ENCODE measurements at places on chromosomes 13 and 19.

GRCh38 chr19:19305696-19306095, 14.6 kb downstream of the SUGP1 start:
- DNase-seq: no peak

GRCh38 chr13:41465241-41465847, 8.0 kb downstream of the RGCC start:
- peak; percentile 74 for DNase-seq

- DNase-seq: no peak
These were observed 671.0 kb downstream of the SLITRK1 start for GRCh38 chr13:83211301-83211700.

- DNase-seq: no peak
These were observed 194.7 kb downstream of the B3GLCT start for GRCh38 chr13:31394506-31394905.

DNA sequence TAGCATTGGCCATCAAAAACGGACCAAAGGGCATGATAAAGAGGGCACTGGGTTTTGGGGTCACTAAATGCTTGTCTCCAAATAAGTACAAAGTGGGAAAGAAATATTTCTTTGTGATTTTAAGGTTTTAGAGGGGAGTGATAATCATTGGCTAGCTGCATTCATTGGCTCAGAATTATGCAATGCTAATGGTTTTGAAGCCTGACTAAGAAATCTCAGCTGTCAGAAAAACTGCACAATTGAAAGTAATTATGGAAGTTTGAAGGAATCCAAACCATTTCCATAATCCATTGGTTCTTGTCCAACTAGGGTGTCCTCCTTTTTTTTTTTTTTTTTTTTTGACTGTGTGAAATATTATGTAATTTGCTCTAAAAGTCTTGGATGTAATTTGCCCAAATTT, 88.2 kb upstream of the ARGLU1 start:
- DNase-seq: no peak

DNA sequence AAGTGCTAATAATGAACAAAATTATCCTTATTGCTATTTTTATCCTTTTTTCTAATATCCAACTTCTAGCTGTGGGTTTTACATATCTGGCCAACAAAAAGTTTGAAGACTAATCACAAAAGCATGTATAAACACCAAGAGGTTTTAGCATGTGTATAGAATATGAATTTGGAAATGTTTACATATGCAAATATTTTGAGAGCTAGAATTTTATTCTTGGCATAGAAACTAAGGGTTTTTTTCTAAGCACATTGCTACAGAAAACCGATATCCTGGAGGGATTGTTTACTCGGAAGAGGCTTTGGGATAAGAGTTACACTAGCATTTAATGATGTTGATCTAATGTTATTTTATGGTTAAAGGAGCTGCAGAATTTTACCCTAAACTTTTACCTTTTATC, 392.1 kb downstream of the EFNB2 start:
- DNase-seq: no peak

- DNase-seq: no peak
These were observed 26.4 kb upstream of the CD70 start for GRCh38 chr19:6617374-6617773.

DNA sequence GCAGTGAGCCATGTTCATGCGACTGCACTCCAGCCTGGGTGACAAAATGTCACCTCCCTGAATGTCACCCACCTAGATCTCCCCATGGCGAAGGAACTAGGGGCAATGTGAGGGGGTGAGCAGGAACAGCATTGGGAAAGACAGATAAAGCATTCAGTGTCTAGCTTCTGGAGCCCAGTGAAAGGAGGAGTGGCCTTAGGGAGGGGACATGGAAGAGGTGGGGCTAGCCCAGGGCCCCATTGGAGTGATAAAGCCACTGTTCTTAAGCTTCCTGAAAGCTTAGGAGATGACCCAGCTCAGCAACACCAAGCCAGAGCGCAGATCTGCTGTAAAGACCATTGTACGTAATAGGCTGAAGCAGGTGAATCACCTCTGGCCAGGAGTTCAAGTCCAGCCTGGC, 13.0 kb upstream of the KCNN1 start:
- no peak for DNase-seq

DNA sequence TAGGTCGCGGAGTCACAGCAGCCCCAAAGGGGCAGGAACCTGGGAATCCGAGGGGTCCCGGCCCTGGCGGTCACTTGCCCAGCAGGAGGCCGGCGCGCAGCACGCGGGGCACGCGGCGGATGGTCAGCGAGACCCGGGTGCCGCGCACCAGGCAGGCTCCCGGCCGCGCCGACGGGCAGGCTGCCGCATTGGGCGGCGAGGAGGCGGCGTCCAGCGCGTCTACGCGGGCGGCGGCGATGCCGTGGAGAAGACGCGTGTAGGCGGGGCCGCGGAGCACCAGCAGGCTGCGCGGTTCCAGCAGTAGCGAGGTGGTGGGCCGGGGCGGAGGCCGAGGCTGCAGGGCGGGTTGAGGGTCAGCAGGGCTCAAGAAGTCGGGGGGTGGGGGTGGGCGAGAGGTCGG, 607 bp upstream of the SYNE4 start:
- peak; percentile 92 for DNase-seq

DNA sequence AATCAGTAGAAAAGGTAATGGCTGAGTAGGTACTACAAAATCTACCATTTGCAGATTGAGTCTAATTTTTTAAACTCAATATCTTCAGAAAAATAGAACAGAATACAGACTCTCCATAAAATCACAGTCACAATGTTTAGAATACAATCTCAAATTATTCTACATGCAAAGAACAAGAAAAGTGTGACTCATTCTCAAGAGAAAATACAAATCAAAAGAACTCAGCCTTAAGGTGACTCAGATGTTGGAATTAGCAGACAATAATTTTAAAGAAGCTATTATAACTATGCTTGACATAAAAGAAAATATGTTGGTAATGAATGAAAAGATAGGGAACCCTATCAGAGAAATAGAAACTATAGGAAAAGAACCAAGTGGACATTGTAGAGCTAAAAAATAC, 78.9 kb downstream of the RXFP2 start:
- no peak for DNase-seq

DNA sequence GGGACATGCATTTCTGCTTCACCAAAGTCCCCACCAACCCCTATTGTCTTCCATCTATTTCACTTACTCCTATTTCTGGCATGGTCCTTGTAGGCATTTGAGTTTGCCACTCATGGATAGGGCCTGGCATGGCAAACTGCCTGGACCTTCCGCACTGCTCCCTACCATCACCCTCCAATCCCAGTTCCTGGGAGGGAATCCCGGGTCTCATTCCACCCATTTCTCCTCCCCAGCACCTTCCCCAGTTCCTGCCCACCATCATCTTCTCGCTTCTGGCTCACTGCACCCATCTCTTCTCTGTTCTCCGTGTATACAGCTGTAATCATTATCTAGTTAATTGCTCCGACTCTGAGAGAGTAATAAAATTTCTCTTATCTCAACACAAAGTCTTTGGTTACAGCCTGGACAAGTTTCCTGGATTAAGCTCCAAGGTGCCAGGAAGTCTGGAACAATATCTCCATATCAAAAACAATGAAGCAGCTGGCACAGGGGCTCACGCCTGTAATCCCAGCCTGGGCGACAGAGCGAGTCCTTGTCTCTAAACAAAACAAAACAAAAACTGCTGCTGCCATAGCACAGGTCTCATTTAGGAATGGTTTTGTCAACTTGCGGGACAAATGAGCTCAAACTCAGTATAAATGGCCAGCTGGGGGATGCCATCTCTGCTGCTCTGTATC, 17.0 kb upstream of the COX7A1 start:
- DNase-seq: no peak

Data from GM03348 (cell line).